ENCODE measurements at places on chromosomes 1 and 21.

DNA sequence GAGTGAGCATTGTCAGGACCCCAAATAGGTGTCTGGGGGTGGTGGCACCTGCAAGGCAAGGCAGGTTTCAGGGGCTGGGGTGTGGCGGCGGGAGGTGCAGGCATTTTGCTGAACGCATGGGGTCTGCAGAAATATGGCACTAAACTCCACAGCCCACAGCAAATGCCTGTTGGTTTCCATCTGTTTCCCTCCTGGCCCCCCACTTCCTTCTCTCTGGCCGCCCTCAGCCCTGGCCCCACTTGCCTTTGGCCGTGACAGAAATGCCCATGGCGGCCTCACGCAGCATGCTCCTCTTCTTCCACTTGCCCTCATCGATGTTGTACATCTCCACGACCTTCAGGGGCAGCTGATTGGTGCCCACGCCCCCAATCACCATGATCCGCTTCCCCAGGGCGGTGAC is 13.7 kb downstream of the KLHDC8A start:
- DNase-seq: no peak

DNA sequence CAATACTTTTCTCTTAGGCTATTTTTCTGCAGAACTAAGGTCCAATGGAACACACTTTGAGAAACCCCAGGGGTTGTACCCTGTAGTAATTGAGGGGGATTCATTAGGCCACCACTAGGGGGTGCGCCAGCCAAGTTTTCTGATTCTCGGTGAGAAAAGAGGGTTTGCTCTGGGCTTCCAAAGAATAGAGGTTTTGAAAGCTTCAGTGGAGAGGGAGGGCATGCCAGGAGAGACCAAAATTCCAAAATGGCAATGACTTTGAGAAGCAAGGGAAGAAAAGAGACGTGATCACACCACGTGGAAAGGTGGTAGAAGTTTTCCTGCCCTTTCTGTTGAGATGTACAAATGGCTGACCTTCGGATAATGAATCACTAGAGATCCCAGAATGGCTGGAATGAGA is 323.3 kb downstream of the RPS6KC1 start:
- DNase-seq: no peak

- no peak for DNase-seq
Measured at GRCh38 chr21:30349572-30349971, 1.2 kb upstream of the KRTAP23-1 start.

DNA sequence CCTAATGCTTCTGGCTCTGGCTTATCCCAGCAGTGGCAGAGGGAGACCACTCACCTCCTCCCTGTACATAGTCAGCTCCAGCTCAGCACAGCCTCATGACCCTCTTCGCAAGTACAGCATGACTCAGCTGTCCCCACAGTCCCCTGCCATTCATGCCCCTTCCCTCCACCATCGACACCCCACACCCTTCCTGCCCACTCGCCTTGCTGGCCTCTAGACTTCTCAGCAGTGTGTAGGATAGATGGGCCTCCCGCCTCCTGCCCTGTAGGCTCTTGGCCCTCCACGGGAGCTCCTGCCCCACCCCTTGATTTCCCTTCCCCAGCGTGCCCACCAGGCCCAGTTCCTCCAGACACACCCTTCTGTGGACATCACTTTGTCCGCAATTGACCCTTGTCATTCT is 9.8 kb downstream of the NPR1 start:
- no peak for DNase-seq

DNA sequence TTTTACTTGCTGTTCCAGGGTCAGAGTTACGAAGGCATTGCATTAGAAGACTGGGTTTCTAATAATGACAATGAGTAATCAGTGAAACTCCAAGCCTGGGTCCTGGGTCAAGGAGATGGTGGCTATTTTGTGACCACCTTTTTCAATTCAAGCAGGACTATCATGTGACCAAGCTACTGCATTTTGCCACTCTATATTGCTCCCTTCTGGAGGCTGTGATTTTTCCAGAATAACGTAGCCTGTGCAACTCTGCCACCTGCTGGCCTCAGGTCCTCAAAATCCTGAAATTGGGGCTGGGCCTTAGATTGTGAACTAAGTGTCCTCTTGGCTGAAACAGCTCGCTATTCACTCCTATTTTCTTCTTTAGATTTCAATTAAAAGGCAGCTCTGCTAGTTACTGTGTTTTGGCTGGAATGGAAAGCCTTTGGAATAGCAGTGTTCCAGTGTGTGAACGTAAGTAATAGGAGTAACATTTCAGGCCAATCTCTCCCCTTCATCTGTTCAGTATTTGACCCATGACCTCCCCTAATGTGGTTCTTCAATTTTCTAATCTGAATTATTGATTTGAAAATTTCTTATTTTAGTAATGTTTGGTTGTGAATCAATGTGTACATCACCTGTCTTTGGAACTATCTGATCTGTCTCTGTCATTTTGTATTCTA is 52.9 kb upstream of the CD46 start:
- no peak for DNase-seq

DNA sequence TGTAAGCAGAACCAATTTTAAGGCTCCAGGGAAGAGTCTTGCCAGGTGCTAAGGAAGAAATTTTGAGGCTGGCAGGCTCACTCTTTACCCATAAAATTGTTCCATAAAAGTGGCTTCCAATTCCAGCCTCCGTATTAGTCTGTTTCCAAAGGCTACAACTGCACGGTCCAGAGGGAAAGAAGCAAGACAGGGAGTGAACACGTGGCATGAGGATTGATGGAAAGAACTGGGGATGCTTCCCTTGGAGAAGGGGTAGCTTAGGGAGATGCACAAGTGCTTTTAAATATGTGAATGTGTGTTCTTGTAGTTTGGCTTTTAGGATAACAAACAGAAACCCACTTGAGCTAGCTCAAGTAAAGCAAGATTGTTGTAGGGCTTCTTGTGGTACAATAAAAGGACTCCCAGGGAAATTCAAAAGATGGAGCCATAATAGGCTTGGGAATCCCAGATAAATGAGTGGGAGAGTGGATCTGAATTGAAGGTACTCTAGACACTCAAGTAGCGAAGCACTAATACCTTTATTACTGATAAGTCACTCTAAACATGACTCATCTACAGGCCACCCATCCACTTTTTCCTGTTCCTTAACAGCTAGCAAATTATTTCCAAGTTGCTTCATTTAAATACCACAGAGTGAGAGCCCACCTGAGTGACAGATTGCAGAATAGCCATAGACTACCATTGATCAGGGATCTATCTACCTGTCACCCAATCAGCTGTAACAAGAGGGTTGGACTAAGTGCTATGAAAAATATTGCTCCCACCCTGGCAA is 34.8 kb upstream of the NPL start:
- DNase-seq: no peak

DNA sequence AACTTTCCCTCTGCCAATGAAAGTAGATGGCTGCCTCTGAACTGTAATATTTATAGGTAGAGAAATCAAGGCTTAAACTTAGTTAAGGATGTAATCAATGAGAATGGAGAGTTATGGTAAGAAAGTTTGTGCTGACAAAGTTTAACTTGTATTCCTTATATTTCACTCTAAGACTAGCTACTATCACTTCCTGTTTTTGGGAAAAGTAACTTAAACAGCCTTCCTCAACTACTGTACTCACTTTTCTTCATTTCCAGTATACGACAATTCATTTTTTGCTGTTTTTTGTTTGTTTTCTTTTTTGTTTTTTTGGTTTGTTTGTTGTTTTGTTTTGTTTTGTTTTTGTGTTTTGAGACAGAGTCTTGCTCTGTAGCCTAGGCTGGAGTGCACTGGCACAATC is 3.7 kb downstream of the RGS18 start:
- no peak for DNase-seq

DNA sequence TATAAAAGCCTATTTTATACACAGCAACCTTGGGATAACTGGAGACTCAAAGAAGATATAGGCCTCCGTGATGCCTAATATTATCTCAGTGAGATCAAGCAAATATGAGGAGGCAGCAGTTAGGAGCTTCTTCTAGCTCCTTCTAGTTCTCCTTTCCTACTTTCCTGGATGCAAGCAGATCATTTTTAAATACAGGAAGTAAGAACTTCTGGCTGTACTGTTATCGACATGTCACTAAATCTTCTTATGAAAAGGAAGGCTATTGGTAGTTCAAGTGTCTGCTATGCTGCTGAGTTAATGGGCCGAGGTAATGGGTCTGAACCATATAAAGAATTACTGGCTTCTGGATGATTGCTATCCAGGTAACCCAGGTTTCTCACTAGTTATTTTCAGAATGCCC is 15.9 kb downstream of the HSPA13 start:
- no peak for DNase-seq

All from activated T-helper 1 cell treated with Interleukin-2 at 50 U/mL for 16 hours (primary cell).